ENCODE measurements at places on chromosomes 12 and 14.
A peak's percentile ranks its signal among the peaks of the same experiment; 100 is the strongest.

DNA sequence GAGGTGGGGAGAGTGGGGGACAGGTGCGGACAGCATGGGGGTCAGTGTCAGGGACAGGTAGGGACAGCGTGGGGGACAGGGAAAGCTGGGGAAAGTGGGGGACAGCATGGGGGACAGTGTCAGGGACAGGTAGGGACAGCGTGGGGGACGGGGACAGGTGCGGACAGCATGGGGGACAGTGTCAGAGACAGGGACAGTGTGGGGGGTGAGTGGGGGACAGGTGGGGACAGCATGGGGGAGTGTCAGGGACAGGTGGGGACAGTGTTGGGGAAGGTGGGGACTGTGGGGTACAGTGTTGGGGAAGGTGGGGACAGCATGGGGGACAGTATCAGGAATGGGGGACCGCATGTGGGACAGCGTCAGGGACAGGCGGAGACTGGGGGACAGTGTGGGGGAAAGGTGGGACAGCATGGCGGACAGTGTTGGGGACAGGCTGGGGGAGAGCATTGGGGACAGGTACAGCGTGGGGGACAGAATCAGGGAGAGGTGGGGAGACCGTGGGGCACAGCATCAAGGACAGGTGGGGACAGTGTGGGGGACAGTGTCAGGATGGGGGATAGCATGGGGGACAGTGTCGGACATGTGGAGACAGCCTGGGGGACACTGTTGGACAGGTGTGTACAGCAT, 96.1 kb downstream of the TMEM121 start:
- no peak for DNase-seq

DNA sequence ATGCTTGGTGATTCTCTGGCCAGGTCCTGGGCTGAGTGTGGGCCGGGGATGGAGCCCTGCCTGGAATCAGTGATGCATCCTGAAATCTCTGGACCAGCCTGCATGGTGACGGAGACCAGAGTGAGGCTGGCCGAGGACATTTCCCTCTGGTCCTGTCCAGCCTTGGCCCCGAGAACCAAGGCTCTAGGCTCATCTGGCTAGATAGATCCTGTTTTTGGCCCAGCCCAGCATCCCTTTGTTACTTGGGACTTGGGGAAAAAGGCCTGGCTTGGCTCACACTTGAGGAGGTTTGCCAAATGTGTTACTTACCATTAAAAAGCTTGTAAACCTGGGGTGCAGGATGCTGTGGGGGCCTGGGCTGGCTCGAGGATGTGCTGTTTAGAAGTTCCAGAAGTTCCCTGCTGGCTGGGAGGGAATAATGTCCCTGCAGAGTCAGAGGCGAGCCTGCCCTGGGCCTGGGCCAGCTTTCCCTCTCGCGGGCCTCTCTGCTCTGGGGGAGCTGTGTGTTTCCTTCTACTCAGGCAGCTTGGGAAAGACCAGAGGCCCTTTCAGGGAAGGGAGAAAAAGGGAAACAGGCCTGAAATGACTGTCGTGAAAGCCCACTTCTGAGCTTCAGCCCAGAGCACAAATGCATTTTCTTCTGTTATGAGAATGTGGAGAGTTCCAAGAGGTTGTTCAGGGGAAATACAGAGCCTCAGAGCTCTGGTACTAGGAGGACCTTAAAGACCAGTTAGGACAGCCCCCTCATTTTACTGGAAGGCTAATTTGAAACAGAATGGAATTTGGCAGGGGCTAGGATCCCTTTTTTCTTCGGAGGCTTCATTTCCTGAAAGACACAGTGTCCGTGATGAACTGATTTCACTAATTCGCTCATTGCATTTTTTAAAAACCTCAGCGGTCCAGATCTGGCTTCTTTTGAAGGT, 47.2 kb upstream of the CTDSP2 start:
- DNase-seq = no peak

GRCh38 chr12:66388517-66388916, 86.2 kb downstream of the HELB start:
- no peak for DNase-seq

DNA sequence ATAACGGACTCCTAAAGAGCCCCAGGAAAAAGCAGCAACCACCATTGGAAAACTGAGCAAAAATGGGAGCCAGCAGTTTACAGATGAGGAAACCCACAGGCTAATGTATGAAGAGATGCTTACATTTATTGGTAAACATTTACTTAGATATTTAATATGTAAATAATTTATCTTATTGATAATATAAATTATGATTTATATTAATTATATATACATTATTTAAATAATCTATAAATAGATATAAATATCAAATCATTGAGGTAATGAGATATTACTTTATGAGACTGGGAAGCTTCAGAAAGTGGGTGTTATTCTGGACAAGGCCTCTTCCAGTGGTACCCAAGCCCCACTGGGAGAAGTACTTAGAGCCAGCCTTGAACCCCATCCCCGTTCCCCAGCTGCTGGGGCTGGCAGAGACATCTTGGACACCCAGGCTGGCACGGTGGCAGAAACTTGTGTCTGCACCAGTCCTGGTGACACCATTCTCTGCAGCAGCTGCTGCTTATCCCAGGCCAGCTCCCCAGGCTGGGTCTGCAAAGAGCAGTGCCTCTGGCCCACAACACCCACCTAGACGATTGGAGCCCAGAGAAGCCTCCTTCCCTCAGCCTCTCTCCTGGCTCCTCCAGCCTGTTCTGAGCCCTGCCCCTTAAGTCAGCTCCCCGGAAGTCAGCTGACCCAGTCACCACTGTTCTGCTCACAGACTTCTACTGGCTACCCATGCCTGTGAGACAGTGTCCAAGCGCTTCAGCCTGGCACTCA, 25.9 kb downstream of the ISCA2 start:
- DNase-seq = no peak

DNA sequence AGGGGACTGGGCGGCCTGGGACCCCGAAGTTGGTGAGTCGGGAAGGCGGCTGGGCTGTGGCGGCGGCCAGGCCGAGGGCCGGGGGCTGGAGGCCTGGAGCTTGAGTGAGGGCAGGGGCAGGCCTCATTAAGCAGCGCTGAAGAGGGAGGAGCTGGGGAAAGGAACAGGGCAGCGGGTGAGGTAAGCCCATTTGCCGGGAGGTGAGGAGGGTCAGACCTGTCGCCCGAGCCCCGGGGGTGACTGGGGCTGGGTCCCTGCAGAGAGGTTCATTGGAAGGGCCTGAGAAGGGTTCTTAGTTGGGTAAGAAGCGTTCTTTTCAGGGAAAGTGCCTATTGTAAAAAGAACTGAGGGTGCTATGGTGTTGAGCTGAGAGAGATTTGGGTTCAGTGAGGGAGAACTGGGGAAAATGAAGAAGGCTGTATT, 441 bp downstream of the RAB5B start:
- peak; percentile 8 for DNase-seq
